Endothelial cell of umbilical vein (primary cell): ENCODE measurements at places on chromosomes 12 and 14. TPM values are rescaled to one million over a fixed set of nuclear protein-coding genes. Genes with fewer than 3 reads are reported as not detected.
A peak's percentile ranks its signal among the peaks of the same experiment; 100 is the strongest.

DNA sequence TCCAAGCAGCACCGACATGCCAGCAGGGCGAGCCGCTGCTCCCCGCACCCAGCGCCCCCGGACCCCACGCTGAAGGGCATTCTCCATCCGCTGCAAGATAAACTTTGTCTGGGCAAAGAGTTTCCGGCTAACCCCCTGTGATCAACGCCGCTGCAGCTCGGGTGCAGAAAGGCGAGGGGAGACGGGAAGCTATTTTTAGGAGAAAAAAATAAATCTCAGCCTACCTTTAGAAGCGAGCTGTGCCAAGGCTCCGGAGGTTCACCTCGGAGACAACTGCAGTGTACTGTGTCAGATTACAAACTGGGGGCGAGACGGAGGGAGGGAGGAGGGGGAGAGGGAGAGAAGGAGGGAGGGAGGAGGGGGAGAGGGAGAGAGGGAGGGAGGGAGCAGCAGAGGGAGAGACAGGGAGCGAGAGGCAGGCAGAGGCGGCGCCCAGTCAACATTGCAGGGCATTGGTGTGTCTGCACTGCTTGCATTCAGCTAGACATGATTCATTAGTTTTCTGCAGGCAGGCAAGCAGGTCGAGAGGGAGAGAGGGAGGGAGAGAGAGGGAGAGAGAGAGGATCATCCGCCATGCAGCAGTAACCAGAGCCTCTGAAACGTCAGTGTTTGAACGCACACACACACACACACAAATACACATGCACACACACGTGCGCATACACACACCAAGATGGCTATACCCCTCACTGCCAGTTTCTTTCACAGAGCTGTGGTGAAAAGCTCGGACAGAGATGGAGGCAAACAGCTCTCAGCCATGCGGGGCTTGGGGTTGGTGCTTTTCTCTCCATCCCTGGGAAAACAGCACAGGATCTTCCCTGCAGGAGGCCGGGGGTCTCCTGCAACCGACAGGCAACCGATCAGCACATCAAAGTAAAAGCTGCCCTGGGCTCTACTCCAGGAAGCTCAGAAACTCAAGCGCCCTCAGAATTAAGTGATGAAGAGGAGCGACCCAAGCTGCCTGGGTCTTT, at the start of gene RIMBP2:
RIMBP2 (minus strand) TSS at position 302 of the 971 bp plus-strand sequence. CDS start 237,286 bp downstream, outside the sequence.
- H3K36me3 ChIP-seq, result no peaks in the 10 kb centered on the region
- H3K27ac ChIP-seq, result no peak within 1 kb of the TSS

DNA sequence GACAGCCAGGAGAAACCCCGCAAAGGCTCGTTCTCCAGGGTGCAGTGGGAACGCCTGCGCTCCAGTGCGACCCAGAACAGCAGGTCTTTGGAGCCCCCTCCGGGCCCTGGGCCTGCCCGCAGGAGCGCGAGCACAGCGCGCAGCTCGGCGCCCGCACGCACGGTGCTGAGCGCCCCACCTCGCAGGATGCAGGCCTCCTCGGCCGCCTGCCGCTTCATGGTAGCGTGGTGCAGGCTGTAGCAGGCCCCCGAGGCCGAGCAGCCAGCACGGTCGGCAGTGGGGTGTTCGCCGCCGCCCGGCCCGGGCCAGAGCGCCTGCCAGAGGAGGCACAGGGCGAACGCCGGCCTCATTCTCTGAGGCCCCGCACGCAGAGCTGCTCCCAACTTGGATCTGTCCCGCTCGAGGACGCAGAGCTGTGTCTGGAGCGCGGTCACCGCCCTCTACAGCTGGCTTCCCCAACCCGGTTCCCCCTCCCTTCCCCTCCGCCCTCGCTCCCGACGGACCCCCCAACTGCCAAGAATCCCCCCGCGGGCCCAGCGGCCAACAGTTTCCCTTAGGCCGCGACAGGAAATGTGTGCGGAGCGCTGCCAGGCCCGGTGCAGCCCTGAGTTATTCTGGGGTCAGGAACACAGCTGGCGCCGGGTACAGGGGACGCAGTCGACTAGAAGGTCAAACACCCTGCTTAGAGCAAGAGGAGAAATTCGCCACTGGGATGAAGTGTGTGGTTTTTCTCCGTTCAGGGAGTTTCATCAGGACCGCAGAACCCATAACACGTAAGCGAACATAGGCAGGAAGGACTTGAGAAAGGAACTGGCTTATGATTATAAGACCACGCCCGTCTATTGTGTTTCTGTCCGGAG, at the start of gene CLEC14A:
CLEC14A (minus strand) TSS at position 421 of the 860 bp plus-strand sequence; CDS start at position 350, 71 bp downstream.
- no peaks in the 10 kb centered on the region for H3K27me3 ChIP-seq
- peak within 1 kb of the TSS; percentile 100 for H3K4me3 ChIP-seq
- H3K4me1 ChIP-seq, result peaks cover 20% of the 10 kb centered on the region
- peaks cover 6% of the 10 kb centered on the region for H3K36me3 ChIP-seq
- peak; percentile 100 for DNase-seq
- H3K27ac ChIP-seq, result peak within 1 kb of the TSS; percentile 89

GRCh38 chr14:36901861-36902260, 240.2 kb downstream of the PAX9 start:
- H3K4me3 ChIP-seq, result no peak overlapping the region
- H3K4me1 ChIP-seq, result no peaks in the 10 kb centered on the region
- no peak for DNase-seq
- no peaks in the 10 kb centered on the region for H3K36me3 ChIP-seq

DNA sequence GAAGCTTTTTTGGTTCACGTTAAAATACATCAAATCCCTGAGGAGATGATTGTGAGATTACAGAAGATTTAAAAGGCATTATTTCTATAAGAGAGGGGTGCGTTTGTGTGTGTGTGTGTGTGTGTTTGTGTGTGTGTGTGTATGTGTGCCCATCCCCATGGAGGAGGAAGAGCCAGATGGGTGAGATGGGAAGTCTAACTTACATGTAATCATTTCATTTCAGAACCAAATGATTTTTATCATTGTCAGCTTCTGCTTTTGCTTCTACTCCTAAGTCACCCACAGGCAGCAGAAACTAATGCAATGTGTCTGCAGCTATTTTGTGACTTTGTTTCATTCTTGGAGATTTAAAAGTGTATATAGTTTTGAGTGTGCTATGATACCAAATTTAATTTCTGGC, 68.7 kb downstream of the SLC4A8 start:
- no peaks in the 10 kb centered on the region for H3K4me1 ChIP-seq
- H3K4me3 ChIP-seq, result no peak overlapping the region
- no peak overlapping the region for H3K27ac ChIP-seq
- no peaks in the 10 kb centered on the region for H3K27me3 ChIP-seq
- no peak for DNase-seq
- no peaks in the 10 kb centered on the region for H3K36me3 ChIP-seq

DNA sequence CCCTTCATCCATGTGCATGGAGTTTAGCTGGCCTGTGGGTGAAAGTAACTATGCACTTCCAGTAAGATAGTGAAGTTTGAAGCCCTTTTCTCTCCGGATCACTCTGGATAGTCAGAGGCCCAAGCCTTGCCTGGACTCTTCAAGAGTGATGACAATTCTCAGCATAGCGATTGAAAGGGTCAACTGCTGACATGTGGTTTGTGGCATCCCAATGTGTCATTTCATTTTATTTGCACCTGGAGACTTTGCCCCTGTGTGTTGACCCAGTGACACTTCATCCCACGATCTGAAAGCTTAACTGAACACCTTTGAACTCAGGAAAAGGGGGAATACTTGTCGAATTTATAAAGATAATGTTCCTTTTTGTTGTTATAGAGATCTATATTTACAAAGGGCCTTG, 711.9 kb upstream of the TMEM132C start:
- H3K4me1 ChIP-seq, result no peaks in the 10 kb centered on the region
- DNase-seq, result no peak
- H3K27ac ChIP-seq, result no peak overlapping the region
- H3K36me3 ChIP-seq, result no peaks in the 10 kb centered on the region

GRCh38 chr14:34023824-34024767, 73.2 kb upstream of the EGLN3 start:
- no peak for DNase-seq
- H3K27ac ChIP-seq, result no peak overlapping the region
- no peak overlapping the region for H3K4me3 ChIP-seq
- no peaks in the 10 kb centered on the region for H3K27me3 ChIP-seq
- H3K36me3 ChIP-seq, result no peaks in the 10 kb centered on the region

- no peak for DNase-seq
- H3K4me1 ChIP-seq, result no peaks in the 10 kb centered on the region
- H3K36me3 ChIP-seq, result no peaks in the 10 kb centered on the region
- H3K27ac ChIP-seq, result no peak overlapping the region
Measured at GRCh38 chr12:28709986-28710685, 438.9 kb upstream of the FAR2 start.

DNA sequence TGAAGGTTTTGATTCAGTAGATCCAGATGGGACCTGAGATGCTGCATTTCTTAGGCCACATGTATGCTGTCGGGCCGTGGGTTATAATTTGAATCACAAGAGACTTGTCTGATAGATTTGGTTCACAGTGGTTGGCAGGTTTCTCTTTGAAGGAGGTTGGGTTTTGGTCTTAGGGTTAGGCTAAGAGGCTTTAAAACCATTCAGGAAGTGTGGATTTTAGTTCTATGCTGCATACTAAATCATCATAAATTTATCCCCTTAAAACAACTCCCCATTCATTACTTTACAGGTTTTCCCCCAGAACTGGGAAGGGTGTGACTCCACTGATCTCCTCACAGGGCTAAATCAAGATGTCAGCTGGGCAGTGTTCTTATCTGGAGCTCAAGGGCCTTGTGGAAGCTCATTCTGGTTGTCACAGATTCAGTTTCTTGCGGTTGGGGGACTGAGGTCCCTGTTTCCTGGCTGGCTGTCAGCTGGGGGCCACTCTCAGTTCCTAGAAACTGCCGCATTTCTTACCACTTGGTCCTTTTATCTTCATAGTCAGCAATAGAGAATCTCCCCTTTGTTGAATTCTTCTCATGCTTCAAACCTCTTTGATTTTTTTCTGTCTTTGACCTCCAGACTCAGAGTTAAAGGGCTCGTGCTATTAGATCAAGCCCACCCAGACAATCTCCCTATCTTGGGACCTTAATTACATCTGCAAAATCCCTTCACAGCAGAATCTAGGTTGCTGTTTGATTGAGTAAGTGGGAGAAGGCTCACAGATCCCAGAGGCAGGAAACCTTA, 20.6 kb upstream of the PCNX1 start:
- peaks cover 10% of the 10 kb centered on the region for H3K4me1 ChIP-seq
- no peak overlapping the region for H3K27ac ChIP-seq

GRCh38 chr12:27984275-27984674, 11.7 kb upstream of the PTHLH start:
- H3K27ac ChIP-seq, result no peak overlapping the region
- no peak overlapping the region for H3K4me3 ChIP-seq
- H3K4me1 ChIP-seq, result no peaks in the 10 kb centered on the region
- no peaks in the 10 kb centered on the region for H3K36me3 ChIP-seq

- no peaks in the 10 kb centered on the region for H3K36me3 ChIP-seq
- no peaks in the 10 kb centered on the region for H3K27me3 ChIP-seq
- no peaks in the 10 kb centered on the region for H3K4me1 ChIP-seq
- H3K27ac ChIP-seq, result no peak overlapping the region
- no peak for DNase-seq
Measured at GRCh38 chr14:33849455-33849801, 101.4 kb downstream of the EGLN3 start.

- H3K36me3 ChIP-seq, result no peaks in the 10 kb centered on the region
- H3K27me3 ChIP-seq, result no peaks in the 10 kb centered on the region
- no peak overlapping the region for H3K27ac ChIP-seq
- peaks cover 4% of the 10 kb centered on the region for H3K4me1 ChIP-seq
- no peak overlapping the region for H3K4me3 ChIP-seq
Measured at GRCh38 chr12:117456076-117456475, 94.7 kb upstream of the NOS1 start.

- peaks cover 23% of the 10 kb centered on the region for H3K4me1 ChIP-seq
- peak; percentile 48 for DNase-seq
- no peaks in the 10 kb centered on the region for H3K27me3 ChIP-seq
- H3K4me3 ChIP-seq, result no peak overlapping the region
Measured at GRCh38 chr14:54603362-54603761, 36.4 kb downstream of the SAMD4A start.

DNA sequence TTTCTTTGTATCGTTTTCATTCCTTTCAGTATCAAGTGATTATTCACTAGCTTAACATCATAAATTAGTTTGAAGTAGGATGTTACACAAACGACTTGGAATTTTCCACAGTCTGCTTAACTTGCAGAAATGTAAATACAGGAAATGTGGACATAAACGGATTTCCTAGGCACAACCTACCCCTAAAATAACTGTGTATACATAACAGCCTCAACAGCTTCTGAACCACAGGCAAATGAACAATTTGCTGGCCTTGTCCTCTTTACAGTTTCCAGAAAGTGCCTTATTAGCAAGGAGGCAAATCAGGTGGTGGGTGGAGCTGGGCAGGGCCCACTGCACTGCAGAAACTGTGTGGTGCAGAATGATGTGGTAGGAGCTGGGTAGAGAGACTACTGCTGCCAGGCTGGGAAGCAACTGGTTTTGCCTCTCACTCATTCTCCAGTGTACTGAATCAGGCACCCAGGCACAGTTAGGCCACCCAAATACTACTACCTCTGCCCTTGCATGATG, 14.1 kb downstream of the DRAM1 start:
- no peaks in the 10 kb centered on the region for H3K36me3 ChIP-seq
- H3K27ac ChIP-seq, result peak overlapping the region; percentile 56
- peak; percentile 95 for DNase-seq
- H3K4me3 ChIP-seq, result peak overlapping the region; percentile 31
- H3K4me1 ChIP-seq, result peaks cover 40% of the 10 kb centered on the region

GRCh38 chr12:50932787-50933280, 19.5 kb upstream of the HIGD1C start:
- H3K4me3 ChIP-seq, result no peak overlapping the region
- H3K36me3 ChIP-seq, result peaks cover 3% of the 10 kb centered on the region
- H3K4me1 ChIP-seq, result no peaks in the 10 kb centered on the region
- DNase-seq, result no peak
- H3K27ac ChIP-seq, result no peak overlapping the region
- no peaks in the 10 kb centered on the region for H3K27me3 ChIP-seq

DNA sequence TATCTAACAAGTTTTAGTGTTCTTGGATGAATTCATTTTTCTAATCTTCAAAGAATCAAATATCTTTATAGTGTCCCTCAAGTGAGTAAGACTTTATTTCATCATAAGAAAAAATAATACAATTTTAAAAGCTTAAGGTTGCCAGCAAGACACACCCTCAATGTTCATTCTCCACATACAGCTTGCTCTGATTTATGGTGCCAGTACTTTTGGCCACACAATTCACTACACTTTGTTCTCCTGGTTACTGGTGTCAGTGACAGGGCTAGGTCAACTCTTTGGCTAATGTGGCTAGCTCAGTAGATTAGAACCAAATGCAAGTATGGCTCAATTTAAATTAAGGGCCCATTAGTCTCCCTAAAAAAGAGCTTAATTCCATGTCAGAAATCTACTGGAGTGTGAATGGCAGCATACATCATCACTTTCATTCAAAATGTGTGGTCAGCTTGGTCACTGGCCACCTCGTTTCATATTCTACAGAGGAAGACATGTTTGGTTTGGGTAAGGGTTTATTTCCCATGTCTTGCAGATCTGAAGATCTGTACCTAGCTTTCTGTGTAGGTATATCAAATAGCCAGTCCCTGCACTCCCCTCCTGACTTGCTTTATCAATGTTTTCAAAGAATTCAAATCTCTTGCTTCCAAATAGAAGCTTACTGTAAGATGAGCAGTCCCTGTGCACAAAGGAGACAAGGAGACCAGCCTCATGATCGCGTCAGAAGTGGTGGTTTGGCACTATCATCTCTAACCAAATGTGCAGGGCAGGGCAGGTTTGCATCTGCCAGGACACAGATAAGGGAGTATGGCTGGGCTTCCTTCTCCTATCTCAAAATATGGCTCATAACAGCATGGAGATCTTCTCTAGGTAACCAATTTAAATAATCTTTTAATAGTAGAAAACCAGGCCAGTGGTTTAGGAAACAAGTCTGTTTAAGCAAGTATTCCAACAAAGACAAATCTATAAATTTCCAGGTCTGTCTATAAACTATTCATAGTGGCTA, 31.3 kb downstream of the HECTD4 start:
- no peaks in the 10 kb centered on the region for H3K4me1 ChIP-seq
- H3K27ac ChIP-seq, result no peak overlapping the region
- H3K4me3 ChIP-seq, result no peak overlapping the region
- H3K36me3 ChIP-seq, result no peaks in the 10 kb centered on the region
- no peak for DNase-seq
- H3K27me3 ChIP-seq, result no peaks in the 10 kb centered on the region

The LMNTD1 gene
- total RNA-seq, result not detected in 2 replicates

The SLC24A4 gene
- total RNA-seq, result 0.07 and 0.14 TPM in 2 replicates

The PRH2 gene
- total RNA-seq, result not detected in 2 replicates

The MIPOL1 gene
- total RNA-seq, result 31.3 and 33.5 TPM in 2 replicates
